ENCODE measurements at places on chromosomes 16 and 17.

DNA sequence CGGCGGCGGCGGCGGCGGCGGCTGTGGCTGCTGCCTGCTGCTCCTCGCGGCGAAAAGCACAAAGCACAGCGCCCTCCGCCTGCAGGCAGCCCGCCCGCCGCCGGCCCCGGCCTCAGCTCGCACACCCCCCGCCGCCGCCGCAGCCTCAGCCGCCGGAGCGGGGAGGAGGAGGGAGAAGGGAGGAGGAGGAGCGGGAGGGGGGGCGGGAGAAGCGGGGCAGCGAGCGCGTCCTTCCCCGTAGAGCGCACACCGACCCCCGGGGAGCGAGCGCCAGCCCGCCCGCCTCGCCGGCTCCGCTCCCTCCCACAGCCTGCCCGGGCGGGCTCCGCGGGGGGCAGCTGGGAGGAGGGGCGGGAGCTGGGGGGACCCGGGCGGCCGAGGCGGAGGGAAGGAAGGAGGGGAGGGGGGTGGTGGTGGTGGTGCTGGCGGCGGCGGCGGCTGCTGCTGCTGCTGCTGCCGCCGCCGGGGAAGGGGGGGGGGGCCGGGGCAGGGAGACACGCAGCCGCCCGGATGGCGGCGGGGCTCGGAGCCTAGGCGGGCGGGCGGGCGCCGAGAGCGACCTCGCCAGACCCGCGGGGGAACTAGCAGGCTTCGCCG lies at the start of gene UBTF:
Gene UBTF (minus strand): TSS at position 60 of the 597 bp plus-strand sequence. CDS start 1,446 bp downstream, outside the sequence.
- no peak for DNase-seq

DNA sequence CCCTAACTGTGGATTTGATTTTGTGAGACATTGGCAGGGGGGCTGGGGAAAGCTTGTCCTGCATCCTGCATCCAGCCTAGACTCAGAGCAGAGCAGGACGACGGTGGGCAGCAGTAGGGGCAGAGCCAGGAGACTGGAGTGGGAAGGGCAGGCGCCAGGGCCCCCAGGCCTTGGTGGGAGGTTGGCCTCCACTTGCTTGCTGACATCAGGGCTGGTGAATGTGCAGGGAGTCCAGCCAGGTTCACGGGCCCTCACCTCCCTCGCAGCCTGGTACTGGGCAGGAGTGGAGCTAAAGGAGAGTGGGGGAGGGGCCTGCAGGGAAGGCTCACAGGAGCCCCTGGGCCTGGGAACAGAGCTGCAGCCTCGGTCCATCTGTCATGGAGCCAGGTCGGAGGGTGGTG lies 2.2 kb upstream of the SMTNL2 start:
- DNase-seq: no peak

DNA sequence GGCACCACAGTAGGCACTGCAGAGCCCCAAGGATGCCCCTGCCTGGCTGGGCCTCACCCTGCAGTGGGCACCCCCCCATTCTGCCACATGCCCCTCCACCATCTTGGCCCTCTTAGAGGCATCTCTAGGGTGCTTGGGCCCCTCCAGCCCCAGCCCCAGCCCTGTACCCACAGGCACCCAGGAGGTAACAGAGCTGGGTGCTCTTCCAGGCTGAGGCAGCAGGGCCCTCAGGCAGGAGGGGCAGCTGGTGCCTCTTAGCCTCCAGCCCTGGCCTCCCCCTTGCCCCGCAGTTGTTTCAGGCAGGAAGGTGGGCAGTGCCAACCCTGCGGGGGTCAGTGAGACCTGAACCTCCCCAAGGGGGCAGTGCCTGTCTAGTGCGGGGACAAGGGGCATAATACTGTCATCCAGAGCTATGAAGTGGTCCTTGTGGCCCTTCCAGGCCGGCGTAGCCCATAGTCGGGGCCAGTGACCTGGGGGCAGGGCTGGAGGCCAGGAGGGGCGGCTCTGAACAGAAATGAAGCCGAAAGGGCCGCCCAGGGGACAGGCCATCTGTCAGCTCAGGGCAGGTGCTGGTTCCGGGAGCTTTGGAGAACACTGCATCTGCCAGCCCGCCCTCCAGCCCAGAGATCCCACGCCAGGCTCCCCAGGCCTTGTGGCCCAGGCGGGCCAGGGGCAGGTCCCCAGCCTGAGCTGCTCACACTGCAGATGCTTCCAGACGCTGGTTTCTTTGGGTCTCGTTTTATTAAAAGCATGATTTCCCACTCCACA lies 4.9 kb upstream of the AATK start:
- DNase-seq: no peak

- no peak for DNase-seq
These were observed 36.5 kb downstream of the CACNG1 start for GRCh38 chr17:67080804-67081203.

DNA sequence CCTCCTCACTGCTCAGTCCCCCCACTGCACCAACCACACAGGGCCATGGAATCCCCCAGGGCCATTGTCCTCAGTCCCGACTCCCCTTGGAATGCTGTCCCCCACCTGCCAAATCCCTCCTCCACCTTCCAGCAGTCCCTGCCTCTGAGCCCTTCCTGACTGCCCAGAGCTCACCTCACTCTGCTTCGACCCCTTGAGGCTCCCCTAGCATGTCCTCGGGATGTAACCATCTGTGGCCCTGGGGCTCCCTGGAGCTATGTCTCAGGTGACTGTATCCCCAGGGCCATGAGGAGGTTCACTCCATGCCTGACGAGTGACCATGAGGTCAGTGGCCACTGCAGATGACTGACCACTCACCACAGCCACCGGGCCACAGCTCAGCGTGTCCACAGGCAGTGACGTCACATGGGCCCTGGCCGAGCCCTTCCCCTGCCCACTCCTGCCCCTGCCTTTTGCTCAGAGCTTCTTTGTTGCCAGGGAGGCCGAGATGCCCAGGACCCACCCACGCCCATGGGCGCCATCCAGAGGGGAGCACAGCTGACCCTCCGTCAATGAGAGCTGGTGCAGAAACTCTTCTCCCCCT lies 7.7 kb upstream of the PIEZO1 start:
- DNase-seq: no peak

GRCh38 chr17:18379246-18380146 lies 1.9 kb downstream of the EVPLL start:
- no peak for DNase-seq

DNA sequence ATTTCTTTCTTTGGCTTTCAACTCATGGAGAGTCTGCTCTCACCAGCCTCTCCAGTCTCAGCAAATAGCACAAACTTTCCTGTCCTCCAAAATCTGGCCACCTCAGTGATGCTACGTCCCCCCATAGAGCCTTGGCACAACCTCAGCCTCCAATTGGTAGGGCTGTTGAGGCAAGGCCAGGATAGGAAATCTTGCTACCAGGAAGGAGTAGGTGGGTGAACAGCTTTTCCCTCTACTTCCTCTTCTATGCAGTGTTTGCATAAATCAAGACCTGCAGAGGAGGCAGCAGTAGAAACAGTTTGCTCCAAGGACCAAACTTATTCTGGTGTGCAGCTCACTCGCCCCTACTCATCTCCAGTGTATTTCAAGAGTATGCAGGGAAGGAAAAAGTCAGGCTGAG lies 701 bp upstream of the DPEP2 start:
- DNase-seq: no peak

GRCh38 chr17:73302189-73302588 lies 9.6 kb downstream of the CDC42EP4 start:
- DNase-seq: no peak
